ENCODE measurements at places on chromosomes 3 and 15.

- DNase-seq: no peak
These were observed 20.8 kb upstream of the BCL2A1 start for GRCh38 chr15:79991826-79992225.

GRCh38 chr15:39553947-39554693 is 26.8 kb upstream of the THBS1 start:
- DNase-seq: no peak

GRCh38 chr15:63422891-63423590 is 41.4 kb upstream of the CA12 start:
- DNase-seq: no peak

GRCh38 chr3:27176256-27176655 is 192.9 kb downstream of the NEK10 start:
- no peak for DNase-seq

Data from stimulated activated CD4-positive, alpha-beta T cell treated with anti-CD3 and anti-CD28 coated beads, Interleukin-2, amount 100 ng/mL, for 48 hours (primary cell).